Endodermal cell (in vitro differentiated cells): ENCODE measurements at places on chromosomes 5 and 9. TPM values are rescaled to one million over a fixed set of nuclear protein-coding genes. Genes with fewer than 3 reads are reported as not detected.

The THBS4 gene
- total RNA-seq = 10.6 and 13.6 TPM in 2 replicates

The SLC6A3 gene
- total RNA-seq = 0.08 to 0.14 TPM in 2 of 3 replicates, not detected in the other

The SAXO1 gene
- 0.42 to 1.2 TPM (median 0.90 TPM) in 3 replicates for total RNA-seq

The CRHBP gene
- total RNA-seq = 9.8 and 14.4 TPM in 2 replicates

The CDH9 gene
- not detected in 3 replicates for total RNA-seq

The PLGRKT gene
- 17.6 and 21.0 TPM in 2 replicates for total RNA-seq

The EIF4E1B gene
- total RNA-seq = 0.96 to 2.2 TPM (median 2.0 TPM) in 3 replicates

The HCN1 gene
- 4.0 and 5.9 TPM in 2 replicates for total RNA-seq

The GHR gene
- total RNA-seq = 0.21 to 0.50 TPM (median 0.27 TPM) in 3 replicates
